ENCODE measurements at places on chromosomes 2 and 18.

DNA sequence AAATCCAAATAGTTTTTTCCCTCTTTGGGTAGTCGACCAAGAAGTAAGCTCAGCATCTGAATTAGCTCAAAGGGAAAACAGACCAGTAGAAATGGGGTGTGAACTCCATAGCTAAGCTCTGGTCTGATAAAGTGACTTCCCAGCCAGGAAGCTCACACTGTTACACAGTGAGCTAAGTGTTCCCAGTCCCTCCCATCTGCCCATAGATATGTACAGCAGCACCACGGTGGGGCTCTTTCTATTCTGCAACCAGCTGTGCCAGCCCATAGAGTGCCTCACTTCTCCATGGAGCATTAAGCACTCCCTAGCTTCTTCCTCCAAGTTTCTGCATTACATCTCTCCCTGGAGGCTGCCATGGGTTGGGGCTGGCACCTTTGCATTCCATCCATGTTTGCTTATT lies 27.6 kb upstream of the NEMP2 start:
- no peak for DNase-seq

DNA sequence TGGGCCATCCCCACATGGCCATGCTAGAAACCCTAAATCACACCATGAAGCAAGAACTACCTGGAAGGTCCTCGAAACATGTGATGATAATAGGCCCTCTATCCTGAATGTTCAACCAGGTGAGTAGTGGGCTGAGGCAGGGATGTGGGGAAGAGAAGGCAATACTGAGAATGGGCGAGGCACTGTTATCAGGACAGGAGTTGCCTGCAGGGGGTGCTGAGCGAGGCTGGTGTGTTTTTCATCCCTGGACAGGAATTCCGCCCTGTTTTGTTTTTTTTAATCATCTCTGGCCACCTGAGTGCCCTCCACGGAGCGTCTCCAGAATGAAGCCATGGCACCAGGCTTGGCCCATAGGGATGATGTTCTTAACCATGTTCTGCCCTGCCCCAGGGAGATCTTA lies 103.0 kb upstream of the SOX11 start:
- DNase-seq: no peak

- DNase-seq: no peak
These were observed 10.4 kb upstream of the ZNF512 start for GRCh38 chr2:27572439-27572838.

- DNase-seq: no peak
These were observed 618 bp upstream of the LYPD1 start for GRCh38 chr2:132670496-132671150.

- DNase-seq: no peak
These were observed 41.8 kb upstream of the ATG16L1 start for GRCh38 chr2:233209533-233210171.

DNA sequence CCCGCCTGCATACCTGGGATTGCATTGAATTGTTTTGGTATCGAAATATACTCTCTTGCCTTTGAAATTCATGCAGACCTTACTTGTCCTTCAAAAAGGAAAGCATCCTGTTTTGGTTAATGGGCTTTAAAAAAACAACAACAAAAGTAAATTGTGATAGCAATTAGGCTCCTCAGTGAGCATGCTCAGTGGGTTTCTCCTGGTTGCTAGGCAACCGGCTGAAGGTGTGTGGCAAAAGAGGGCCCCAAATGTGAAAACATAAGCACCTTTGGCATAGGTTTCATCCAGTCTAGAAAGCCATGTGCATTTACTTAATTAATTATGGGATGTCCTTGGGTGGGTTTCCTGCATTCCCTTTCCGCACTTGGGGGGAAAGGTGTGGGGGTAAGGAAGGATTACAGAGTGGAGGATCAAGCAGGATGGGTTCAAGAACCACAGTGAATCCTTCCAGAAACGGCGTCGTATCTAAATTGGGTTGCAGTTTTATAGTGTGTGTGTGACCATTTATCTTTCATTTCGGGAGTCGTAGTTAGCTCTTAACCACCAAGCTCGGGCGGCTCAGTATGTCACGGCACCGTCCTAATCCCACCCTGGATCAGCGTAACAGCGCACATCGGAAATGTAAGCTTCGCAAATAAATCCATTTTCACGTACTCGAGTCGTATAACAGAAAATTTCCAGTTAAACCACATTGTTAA lies 274.9 kb upstream of the TCF4 start:
- no peak for DNase-seq

DNA sequence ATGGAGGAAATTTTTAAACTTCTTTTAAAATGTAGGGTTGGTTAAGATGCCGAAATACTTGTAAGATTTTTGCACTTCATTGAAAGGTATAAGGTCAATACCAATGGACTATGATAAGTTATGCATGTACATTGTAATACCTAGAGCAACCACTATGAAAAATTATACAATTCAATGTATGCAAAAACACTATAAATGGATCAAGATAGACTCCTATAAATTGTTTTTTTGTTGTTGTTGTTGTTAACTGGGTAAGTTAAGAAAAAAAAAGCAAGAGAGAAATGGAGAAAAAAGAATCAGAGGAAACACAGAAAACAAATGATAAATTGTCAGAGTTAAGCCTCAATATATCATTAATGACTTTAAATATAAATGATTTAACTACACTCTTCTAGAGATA lies 421.2 kb downstream of the TMEM182 start:
- no peak for DNase-seq

DNA sequence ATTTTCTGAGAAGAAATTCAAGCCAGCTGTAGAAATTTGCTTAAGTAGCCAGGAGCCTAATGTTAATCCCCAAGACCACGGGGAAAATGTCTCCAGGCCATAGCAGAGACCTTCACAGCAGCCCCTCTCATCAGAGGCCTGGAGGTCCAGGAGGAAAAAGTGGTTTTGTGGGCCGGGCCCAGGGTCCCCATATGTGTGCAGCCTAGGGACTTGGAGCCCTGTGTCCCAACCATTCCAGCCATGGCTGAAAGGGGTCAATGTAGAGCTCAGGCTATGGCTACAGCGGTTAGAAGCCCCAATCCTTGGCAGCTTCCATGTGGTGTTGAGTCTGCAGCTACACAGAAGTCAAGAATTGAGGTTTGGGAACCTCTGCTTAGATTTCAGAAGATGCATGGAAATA lies 14.2 kb upstream of the TTC21B start:
- DNase-seq: no peak

DNA sequence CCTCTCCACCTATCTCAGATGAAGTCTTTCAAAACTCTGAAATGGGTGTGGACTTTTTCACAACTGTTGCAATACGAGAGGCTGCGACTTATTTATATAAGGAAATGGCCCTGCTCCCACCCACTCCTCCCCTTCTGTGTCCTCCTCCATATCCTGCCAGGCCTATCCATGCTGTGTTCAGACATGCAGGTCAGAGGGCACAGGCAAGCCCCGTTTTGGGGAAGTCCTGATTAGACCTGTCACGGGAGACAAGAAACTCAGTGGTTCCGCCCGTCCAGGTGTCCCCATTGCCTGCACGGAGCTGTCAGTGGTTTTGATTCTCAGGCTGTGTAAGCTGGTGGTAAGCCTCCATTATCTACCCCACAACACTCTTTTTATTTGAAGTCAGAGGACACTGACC lies 99.6 kb upstream of the MGAT5 start:
- DNase-seq: no peak

DNA sequence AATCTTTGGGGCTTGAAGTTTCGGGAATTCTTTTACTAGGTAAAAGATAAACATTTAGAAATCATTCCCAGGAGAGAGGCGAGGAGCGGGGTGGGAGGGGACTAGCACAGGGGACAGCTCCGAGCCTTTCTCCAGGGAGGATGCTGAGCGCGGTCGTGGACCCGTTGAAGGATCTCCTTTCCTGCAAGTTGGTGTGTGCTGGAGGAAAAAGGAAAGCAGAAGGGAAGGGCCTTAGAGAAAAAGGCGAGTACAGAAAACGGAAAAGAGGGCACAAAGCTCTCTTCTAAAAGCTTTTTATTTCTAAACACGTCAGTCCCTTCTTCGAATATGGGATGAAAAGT lies 640 bp downstream of the SLC39A6 start:
- DNase-seq: peak; percentile 5

DNA sequence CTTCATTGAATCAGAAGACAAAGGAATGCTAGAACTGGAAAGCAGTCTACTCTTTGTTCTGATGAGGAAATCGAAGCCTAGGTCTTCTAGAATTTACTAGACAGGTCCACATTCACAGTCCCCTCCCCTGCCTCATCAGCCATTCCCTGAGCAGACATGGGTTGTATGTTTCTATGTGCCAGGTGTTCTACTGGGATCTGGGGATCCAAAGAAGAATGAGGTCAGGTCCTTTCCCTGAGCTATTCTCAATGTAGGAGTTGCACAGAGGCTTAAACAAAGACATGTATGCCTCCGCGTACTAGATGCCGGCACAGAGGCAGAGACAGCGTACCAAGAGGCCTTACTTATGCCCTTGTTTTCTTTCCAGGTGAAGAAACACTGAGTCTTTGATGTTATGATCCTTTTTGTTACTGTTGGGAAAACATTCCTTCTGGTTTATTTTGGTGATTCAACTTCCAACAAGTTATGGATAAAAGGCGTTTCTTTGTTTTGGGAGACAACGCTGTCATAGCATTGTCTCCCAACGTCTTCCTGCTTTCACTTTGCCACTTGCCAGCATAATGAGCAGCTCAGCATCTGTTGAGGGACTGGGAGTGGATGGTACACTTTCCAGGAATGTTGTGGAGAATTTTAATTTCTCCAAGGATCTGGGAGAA lies 174.4 kb downstream of the ALPK2 start:
- DNase-seq: no peak

DNA sequence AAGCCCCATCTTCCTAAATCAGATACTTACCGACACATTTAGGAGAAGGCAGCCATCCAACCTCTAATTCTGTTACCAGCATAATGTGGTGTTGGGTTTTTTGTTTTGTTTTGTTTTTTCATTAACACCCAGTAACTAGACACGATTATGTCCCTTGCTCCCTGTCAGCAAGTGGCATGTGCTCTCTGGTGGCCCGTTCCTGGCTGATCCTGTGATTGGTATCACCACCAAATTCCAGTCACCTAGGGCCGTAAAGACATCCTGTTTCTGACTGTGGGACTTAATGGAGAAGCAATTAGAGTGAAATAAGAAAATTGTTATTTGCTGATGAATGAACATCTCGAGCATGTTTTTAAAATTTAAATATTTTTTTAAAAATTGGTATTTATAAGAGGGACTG lies 5.9 kb upstream of the DLX1 start:
- DNase-seq: no peak

- peak; percentile 52 for DNase-seq
These were observed 41.1 kb downstream of the STAT1 start for GRCh38 chr2:190972846-190973245.

DNA sequence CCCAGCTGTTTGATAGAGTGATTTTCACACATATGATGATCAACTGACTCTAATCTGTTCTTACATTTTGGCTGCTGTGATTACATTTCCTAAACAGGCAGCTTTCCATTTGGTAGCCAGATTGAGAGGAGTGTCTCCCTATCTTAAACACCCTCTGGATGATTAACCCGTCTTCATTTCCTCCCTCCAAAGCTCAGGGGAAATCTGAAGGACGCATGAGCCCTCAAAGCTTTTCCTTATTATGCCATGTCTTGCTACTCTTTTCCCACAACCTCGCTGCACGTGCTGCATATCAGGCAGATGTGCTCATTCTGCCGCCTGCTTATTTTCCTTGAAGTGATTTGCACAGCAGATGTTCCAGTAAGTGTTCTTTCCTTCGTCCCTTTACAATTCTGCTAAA lies 837.4 kb downstream of the LRRTM4 start:
- no peak for DNase-seq

DNA sequence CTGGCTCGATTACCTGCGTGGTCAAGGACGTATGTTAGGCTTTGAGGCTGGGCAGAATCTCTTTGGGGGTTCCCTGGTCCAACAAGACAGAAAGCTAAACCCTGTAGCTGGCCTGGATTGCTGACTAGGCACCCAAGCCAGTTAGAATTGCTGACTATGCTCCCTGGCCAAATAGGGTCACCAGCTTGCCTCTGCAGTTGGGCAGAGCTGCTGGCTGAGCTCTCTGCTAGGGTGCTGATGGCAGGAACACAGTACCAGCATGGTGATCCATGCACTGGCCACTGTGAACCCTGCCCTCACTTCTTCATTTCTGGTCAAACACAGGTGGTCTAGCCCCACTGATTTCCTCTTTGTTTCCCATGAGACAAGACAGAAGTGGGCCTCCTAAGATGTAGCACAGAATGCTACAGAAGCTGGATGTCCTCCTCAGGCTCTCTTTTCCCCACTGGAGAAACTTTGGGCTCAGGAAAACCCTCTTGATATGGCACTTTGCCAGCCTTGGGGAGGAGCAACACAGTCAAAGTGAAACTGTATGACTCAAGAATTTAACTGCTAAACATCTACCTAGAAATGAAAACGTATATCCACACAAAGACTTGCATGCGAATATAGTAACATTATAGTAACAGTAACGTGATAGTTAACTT lies 20.8 kb downstream of the SP140L start:
- no peak for DNase-seq

DNA sequence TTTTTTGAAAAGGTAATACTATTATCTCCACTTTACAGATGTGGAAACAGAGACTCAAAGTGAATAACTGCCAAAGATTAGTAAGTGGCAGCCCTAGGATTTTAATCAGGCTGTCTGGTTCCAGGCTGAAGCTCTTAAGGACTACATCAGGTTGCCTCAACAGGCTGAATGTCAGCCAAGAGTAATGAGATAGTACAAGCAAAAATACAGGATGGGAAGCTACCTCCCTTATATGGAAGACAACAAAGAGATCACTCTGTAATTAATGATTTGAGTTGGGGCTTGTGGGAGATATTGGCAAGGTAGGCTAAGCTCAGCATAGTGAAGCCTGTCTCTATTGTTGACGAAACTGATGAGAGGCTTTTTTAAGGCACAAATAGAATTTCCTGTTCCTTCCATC lies 323.1 kb downstream of the KCNJ3 start:
- DNase-seq: no peak

GRCh38 chr18:44458777-44459176 lies 221.9 kb upstream of the SETBP1 start:
- DNase-seq: peak; percentile 55

DNA sequence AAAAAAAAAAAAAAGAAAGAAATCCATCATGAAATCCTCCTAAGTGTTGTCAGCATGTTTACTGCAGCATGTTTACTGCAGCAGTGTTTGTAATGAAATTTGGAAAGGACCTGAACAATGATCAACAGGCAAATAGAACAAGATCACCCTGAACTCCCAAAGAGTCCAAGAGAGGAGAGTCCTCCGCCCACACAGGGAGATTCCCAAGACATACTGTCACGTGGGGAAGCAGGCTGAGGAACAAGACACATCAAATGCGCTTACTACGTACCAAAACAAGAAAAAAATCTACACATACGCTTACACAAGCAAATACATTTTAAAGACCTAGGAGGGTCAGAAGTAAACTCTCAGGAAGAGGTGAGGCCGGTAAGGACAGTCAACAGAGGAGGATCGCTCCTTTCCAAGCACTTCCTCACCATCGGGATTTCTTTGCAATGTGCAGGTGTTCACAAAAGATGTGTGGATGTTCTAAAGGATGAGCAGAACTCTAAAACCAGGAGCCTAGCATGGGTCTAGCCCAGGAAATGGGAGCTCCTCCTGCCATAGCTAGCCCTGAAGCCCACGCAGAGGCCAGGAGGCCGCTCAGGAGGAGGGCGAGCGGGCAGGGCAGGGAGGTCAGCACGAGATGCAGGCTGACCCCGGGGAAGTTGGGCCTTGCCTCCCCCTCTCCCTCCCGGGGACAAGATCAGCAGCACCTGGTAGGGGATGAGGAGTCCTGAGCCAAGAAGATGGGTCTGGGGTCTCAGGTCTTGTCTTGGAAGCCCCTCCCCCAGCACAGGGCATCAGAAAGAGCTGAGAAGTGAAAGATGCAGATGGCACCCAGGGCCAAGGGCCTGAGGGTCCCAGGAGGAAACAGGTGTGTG lies 66.4 kb downstream of the ZNF516 start:
- DNase-seq: no peak
